Fibroblast of lung (primary cell): ENCODE measurements at places on chromosomes 5 and 9. TPM values are rescaled to one million over a fixed set of nuclear protein-coding genes. Genes with fewer than 3 reads are reported as not detected.

The SPZ1 gene
- polyA plus RNA-seq: not detected in 2 replicates

The SLC36A2 gene
- polyA plus RNA-seq: not detected in 2 replicates

DNA sequence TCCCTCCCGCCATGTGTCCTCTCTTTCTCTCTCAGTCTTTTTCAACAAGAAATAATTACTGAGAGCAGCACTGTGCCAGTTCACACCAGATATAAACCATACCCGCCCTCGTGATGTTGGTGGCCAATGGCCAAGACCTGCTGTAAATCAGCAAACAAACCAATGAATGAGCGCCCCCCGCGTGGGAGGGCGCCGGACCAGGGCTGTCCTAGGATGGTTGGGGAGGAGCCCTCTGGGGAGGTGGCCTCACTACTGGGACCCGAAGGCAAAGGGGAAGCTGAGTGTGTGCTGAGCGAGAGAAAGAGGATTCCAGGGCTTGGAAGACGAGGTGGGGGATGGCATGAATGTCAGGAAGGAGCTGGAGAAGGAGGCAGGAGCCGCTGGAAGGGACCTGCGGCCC lies 51.2 kb upstream of the BARHL1 start:
- DNase-seq: no peak

The SPOCK1 gene
- polyA plus RNA-seq: 34.9 and 44.9 TPM in 2 replicates

- DNase-seq: no peak
These were observed 15.1 kb upstream of the IPPK start for GRCh38 chr9:92685022-92685421.

- no peak for DNase-seq
These were observed 46.7 kb downstream of the FANCC start for GRCh38 chr9:95270790-95271189.

The PCYOX1L gene
- polyA plus RNA-seq: 9.1 and 11.3 TPM in 2 replicates

DNA sequence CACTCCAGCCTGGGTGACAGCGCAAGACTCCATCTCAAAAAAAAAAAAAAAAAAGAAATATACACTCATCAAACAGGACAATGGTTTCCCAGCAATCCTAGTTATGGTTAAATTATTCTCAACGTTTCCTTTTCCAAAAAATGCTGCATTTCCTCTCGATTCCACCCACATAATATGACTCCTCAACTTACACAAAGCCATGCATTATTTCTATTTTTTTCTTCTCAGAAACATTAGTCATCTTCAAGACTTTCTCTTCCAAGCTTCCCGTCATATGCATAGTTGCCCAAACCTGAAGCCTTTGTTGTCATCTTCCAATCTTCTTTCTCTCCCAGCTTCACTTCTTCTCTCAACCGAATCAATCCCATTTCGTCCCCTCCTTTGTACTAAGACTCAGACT lies 61.4 kb upstream of the RANBP6 start:
- peak; percentile 62 for DNase-seq

The F12 gene
- 0.10 and 0.19 TPM in 2 replicates for polyA plus RNA-seq

DNA sequence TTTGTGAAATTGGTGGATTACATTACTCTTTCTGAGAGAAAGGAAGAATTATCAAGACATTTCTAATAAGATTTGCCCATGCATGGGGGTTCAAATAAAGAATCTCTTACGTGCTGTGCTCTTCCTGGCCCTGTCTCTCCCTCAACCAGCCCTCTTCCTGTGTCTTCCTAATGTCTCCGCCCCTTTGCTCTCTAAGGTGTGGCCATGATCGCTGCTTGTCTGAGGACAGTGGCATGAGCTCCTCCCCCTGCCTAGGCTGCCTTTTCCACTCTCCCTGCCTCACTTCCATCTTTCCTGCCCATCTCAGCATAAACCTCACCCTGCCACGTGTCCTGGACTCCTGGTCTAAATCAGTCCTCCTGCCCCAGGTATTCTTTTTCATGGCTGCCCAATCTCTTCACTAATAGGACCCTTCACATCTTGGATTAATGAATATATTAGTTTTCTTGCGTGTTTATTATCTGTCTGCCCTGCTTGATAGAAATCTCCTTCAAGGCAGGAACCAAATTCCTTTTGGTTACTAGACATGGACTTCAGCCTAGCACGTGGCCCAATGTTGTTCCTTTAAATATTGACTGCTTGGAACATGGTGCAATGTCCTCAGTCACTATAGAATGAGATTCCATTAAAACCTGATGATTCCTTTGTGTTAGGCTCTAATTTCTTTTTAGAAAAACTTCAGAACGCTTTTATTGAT lies 122.3 kb downstream of the MTRR start:
- DNase-seq: no peak

DNA sequence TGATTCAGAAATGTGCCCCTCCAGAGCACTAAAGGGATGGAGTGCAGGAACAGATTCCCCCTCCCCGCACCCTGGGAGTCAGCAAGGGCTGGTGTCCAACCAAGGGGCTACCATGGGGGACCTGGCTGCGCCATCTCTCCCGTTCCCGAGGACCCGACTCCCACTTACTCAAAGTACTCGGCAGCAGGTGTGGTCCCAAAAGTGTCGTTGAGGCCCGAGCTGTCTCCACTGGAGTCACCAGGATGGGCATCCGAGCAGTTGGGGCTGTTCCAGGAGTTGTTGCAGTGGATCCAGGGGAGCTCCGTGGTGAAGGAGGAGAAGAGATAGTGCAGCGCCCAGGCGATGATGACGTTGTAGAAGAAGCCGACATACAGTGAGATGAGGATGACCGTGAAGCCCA lies 12.9 kb downstream of the SLC6A3 start:
- no peak for DNase-seq

DNA sequence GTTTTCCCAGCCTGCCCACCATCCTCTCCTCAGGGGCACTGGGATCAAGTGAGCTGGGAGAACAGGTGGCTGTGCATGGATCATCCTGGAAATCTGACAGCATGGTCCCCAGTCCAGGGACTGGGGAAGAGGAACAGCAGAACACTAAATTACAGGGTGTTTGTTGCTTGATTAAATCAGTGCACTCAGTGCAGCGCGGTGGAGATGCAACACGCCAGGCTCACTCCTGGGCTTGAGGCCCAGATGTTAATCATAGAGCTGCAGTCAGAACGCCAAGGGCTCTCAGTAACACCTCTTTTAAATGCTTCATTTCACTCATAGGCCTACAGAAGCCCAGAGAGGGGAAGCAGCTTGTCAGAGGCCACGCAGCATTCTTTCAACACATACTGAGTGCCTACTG lies 14.2 kb upstream of the LARP1 start:
- DNase-seq: peak; percentile 71

DNA sequence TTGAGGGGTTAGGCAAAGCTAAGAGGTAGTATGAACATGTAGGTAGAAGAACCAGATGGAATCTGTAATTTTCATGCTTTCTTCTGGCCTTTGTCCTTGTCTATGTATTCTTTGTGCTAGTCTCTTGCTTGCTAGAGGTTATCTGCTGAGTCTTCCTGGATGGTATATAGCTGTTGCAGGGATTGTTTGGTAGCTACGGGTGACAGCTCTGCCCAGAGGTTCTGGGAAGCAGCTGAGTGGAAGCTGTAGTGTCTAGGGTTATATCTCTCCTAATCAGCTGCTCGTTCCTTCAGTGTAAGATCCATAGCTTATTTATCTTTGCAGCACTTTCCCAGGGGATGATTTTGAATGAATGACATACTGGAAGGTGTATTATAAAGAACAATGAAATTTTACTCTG lies 100.3 kb downstream of the ATG10 start:
- DNase-seq: no peak

The SERF1A gene
- 3.8 and 4.9 TPM in 2 replicates for polyA plus RNA-seq

GRCh38 chr9:114167591-114168091 lies 12.3 kb downstream of the COL27A1 start:
- no peak for DNase-seq

DNA sequence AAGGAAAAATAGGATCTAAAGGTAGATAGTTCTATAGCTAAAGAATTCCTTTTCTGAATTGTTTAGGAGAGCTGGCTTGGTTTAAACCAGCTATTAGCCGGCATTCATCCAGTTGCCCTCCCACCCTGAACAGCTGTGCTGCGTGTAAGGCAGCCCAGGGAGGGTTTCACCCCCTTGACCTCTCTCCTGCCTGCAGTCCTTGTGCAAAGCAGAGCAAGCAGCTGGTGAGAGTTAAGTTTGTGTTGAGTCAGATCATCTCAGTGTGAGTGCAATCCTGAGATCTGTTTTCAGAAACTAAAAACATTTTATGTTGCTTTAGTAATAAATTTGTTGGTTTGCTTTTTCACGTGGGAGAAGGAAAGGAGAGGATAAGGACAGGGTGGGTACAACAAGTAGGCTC lies 13.0 kb downstream of the SLC25A25 start:
- peak; percentile 86 for DNase-seq

DNA sequence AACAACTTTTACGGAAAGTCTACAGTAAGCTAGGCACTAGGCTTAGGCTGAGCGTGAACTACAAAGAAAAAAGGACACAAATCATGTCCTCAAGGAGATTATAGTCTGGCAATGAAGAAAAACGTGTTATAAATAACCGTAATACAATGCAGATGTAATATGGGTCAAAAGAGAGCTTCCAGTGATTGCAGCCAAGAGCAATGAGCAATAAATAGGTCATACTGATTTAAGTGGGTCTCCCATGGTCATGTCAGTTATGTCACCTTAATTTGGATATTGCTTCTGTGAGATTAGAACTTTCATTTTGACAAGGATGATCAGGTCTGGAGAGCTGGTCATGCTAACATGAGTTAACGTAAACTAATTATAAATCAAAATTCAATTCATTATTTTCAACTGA lies 158.6 kb upstream of the GNA14 start:
- DNase-seq: no peak

The DNAJA1 gene
- 163 and 165 TPM in 2 replicates for polyA plus RNA-seq
